ENCODE measurements at places on chromosomes 6 and 20.

GRCh38 chr6:135675862-135676261, 175.6 kb upstream of the PDE7B start:
- DNase-seq = no peak

DNA sequence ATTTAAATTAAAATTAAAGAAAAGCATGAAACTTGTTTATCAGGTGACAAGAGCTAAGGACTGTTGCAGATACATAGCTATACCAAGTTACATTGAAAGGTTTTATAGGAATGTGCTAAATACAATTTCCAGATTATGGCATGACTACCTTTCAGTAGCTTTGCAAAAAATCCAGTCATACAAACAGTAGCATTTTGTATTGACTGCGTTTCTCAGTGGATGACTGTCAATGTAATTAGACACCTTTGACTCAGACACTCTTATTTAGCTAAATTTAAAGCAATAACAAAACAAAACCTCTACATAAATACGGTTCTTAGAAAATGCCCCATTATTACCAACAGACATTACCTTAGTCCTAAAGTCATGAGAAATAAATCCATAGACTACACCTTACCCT, 275.8 kb upstream of the RUNX2 start:
- no peak for DNase-seq

- DNase-seq = no peak
Measured at GRCh38 chr6:5599127-5599526, 337.8 kb downstream of the FARS2 start.

DNA sequence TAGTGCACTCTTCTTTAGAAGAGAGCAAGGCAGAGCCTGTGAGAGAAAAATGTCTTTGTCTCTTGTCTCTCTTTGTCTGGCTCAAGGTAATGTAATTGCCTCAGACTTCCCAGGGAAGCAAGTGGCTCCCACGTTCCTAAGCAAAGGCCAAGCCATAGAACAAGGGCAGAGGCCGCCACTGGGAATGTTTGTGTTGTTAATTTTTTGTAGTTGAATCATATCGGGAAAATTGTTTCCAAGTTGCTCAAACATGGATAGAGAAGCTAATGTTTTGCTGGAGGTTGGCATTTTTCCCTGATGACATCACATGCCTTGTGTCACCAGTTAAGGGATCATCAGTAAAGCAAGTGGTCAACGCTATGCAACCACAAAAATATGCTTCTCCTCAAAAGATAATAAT, 211.5 kb upstream of the FOXA2 start:
- DNase-seq = no peak

DNA sequence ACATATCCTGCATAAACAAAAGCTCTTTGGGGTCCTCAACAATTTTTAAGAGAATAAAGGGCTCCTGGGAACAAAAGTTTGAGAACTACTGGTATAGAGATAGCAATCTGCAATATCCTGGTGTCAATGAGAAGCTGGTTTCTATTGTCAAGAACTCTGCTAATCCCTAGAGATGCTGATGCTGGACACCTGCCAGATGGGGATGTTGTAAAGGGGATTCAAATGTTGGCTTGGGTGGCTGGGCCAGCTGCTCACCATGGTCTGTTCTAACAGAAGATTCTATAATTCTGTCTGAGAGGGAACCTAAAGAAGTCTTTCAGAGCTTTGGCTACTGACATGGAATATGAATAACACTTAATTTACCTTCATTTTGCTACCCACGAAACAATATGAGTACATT, 137.8 kb downstream of the BTBD9 start:
- DNase-seq = no peak

GRCh38 chr20:36847710-36848040, 28.3 kb upstream of the TLDC2 start:
- no peak for DNase-seq

DNA sequence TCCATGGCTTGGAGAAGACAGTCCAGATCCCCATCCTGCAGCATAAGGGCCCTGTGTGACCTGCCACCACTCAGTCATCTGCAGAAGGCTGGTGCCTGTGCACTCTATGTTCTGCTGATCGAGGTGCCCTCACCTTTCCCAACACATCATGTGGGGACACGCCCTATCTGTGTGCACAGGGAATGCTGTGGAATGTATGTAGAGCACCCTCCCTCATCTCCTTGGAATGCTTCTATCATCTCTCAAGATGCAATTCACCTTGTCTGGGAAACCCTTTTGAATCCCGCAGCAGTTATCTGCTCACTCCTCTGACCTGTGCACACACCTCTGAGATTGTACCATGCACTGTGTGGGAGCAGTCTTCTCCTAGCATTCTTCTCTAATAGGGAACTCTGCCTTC, 207.2 kb upstream of the SSTR4 start:
- no peak for DNase-seq

Measured in activated T-helper 9 cell treated with anti-CD3 and anti-CD28 coated beads, Interleukin-2, amount 50 U/mL, for 16 hours (primary cell).